ENCODE measurements at places on chromosomes 3 and 15. TPM values are rescaled to one million over a fixed set of nuclear protein-coding genes. Genes with fewer than 3 reads are reported as not detected.
A peak's percentile ranks its signal among the peaks of the same experiment; 100 is the strongest.

GRCh38 chr3:172476347-172476746 lies 28.1 kb upstream of the GHSR start:
- DNase-seq: no peak

DNA sequence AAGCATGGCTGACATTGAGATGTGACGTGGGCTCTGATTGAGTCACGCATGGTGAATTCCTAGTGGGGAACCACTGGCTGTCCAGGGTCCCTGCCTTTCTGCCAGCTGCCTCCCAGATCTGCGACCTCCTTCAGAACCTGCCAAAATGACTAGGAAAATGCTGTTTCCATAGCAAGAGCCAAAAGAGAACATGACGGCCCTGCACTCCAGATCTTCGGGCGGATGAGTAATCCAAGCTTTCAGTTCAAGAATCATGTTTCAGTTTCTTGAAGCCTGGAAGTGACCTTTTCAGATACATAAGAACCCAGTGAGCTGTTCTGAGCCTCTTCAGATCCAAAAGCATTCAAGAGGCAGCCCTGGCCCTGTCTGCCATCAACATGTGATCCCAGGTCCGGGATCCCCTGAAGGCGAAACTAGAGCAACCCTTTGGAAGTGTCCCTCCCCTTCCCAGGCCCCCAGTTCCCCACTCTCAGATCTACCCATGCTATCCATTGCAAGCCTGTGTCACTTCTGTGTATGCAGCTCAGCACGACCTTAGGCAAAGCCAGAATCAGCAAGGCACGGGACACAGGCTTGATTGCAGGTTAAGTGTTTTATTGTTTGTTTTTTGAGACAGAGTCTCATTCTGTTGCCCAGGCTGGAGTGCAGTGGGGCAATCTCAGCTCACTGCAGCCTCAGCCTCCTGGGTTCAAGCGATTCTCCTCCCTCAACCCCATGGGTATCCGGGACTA lies 19.7 kb downstream of the ANKRD63 start:
- DNase-seq: no peak

GRCh38 chr3:26558257-26558656 lies 64.3 kb upstream of the LRRC3B start:
- no peak for DNase-seq

- no peak for DNase-seq
These were observed 69.2 kb upstream of the ICE2 start for GRCh38 chr15:60548101-60548500.

DNA sequence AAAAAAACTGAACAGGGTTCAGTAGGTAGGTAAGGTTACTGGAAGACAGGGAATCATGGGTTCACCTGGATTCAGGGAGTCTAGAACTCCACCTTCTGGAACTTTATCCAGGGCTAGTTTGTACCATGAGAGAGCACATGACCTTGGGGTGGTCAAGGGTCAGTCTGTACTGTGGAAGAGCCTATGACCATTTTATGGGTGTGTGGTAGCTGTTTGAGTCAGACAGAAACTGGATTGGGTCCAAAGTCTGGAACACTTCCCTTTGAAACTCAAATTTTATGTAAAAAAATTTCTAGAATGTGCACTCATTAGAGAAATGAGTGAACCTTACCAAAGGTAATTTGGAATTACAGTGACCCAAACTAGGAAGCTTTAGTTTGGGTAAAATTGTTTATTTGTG lies 486.0 kb upstream of the AGTR1 start:
- no peak for DNase-seq

- DNase-seq: peak; percentile 2
These were observed 271.6 kb downstream of the CHL1 start for GRCh38 chr3:468172-468571.

DNA sequence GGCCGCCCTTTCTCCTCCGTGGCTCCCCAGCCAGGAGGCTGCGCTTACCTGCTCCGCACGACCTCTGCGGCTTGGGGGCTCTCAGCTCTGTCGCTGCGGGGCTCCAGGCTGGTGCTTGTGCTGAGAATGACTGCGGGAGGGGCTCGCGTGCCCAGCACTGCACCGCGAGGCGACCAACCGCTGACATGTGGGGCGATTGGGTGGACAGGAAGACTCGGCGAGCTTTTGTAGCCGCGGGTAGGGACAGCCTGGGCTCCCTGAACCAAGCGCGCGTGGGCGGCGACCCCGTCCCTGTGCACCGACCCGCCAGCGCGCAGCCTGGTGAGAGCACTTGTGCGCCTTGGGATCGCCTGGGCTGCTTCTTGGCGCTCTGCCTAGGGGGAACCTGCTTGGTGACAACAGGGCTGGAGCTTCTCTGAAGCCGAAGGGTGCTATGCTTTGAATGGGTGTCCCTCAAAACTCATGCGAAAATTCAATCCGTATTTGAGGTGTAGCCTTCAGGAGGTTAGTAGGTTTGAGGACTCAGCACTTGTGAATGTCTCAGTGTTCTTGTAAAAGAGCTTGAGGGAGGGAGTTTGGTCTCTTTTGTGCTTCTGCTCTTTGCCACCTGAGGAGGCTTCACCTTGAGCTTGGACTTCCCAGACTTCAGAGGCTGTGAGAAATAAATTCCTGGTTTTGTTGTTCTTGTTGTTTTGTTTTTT lies 50.4 kb downstream of the IL12A start:
- no peak for DNase-seq

DNA sequence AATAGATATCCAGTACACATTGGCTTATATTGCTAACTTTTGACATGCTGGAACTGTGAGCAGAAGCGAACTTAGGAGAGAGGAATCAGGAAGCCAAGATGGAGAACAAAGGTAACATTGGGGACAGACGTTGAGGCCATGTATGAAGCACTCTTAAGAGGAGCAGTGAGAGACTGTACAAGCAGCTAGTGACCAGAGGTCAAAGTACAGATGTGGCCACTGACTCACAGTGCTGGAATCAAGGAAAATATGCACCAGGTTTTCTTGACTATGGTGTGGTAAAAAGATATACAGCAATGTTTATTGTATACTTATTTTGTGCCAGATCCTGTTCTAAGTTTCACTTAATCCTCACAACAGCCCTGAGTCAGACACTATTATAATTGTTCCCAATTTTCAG lies 2.0 kb upstream of the IL20RB start:
- DNase-seq: peak; percentile 51

DNA sequence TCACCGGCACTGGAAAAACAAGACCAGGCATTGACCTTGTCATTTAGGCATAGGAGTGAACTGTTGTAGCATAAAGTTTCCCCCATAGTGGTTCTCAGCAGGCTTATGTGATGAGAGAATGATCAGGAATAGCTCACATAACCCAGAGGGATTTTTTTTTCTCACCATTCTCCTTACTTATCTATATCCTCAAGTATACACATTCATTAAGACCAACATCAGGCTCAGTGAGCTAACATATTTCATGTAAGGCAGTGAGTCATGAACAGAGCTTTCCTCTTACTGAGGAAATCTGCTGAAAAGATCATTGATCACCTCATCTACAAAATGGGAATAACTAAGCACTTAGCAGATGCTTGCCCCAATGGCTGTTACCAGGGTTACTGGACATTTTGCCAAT lies 396.6 kb upstream of the TMCO5A start:
- DNase-seq: no peak

Gene TBCCD1
- 14.5 TPM for total RNA-seq

Gene CLDN1
- total RNA-seq: 30.9 TPM

Gene REC114
- total RNA-seq: not detected

Gene DPPA4
- 0.26 TPM for total RNA-seq

All from Panc1 (cell line).